ENCODE measurements at places on chromosomes 3 and 15.

GRCh38 chr3:164533275-164533674 lies 545.0 kb downstream of the SI start:
- DNase-seq = no peak

DNA sequence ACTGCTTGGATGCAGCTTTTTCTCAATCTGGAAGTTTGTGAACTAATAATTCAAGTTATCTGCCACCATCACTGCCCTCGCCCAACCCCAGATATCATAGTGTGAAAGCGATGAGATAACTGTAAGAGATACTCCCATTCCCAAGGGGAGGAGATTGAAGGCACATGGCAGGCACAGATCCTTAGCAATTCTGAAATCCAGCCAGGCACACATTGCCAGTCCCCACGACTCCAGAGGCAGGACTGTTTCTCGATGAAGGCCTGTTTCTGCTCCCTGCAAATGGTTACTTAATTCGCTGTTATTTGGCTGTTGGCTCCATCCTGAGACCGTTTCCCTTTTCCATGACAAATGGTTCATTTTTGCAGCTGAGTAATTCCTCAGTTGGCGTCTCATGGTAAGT lies 63.2 kb upstream of the NEDD4 start:
- DNase-seq = no peak

DNA sequence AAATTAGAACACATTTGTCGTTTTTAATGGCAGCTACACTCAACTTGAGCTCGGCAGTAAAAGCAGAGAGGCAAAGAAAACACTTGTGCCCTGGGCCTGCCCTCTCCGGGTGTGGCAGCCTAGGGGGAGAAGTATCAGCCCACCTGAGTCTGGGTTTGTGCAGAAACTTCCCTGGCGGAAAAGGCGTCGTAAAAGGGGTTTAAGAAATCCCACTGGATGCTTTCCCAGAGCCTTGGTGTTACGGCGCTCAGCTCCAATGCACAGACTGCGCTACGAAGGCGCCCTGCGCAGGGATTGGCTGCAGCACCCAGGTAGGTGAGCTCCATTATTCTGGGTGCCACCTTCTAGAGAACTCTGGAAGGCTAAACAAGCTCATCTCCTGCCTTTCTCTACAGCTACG lies 461.5 kb upstream of the NR2F2 start:
- DNase-seq = no peak

DNA sequence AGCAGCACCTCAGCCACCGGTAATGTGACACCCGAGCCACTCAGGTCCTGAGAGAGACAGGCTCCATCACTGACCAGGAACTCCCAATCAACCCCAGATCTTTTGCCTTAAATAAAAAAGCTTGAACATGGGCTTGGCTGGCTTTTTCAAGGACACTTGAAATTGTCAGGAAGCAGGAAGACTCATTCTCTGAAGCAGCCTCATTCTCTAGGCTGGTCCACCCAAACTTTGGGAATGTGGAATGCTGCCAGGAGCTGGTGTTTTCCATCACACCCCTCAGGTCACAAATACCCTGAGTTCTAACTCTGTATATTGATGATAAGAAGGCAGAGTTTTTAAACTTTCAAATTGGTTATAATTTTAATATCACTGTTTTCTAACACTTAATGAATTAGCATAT lies 17.0 kb downstream of the CXCR6 start:
- DNase-seq = no peak

DNA sequence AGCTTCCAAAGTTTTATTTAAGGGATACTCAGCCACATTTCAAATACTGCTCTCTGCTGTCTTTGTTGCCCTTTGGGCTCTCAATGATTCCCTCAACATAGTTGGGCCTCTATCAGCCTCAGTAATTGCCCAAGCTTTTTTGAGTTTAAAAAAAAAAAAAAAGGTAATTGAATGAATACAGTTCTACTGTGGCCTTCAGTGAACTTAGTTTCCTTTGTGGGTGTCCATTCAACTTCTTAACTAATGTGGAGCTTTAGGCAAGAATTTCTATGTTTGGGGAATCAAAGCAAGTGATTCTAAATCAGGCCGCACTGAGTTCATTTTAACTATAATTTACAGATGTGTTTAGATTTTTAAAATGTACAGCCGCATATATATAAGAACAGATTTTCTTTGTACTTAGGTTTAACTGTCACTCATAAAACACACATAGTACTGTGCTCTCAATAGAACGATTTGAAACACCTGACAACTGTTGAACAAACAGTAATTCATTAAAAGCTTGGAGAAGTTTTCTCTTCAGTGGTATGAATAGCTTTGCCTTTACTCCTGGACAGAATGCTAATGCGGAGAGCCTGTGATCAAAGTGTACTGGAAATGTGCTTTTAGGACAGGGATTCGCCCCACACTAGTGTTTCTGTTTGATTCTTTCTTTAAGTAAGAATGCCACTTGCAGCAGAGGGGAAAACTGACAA lies 844.9 kb upstream of the SEMA6D start:
- no peak for DNase-seq

DNA sequence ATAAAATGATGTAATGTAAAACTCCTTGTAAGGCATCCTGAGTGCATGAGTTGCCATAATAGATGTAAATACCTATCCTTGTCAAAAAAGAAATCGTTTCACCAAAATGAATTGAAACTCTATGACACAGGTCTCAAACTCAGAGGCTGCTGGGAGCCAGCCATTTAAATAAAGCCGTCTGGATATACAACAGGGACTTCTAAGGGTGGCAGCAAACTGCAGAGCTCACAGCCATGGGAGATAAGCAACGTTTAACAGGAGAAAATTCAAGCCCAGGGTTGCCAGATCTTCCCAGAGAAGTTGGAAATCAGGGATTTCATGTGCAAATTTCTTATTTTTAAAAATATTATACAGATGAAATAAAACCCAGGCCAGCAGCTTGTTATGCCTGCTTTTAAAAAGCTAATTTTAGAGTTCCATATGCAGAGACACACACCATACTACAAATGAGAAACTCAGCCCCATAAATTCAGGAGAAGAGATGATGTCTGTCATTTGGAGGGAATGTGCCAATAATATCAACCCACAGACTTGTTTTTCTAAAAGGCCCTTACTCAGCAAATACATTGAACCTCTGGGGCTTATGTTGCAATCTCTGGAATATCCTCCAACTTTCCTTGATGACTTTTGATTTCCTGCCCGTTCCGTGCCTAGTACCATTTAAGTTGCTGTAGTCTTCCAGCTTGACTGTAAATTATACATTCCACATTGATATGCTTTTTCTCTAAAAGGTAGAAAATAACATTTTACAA lies 75.6 kb downstream of the AQP9 start:
- DNase-seq = no peak

GRCh38 chr3:126022741-126023359 lies 53.9 kb downstream of the ROPN1B start:
- DNase-seq = no peak

DNA sequence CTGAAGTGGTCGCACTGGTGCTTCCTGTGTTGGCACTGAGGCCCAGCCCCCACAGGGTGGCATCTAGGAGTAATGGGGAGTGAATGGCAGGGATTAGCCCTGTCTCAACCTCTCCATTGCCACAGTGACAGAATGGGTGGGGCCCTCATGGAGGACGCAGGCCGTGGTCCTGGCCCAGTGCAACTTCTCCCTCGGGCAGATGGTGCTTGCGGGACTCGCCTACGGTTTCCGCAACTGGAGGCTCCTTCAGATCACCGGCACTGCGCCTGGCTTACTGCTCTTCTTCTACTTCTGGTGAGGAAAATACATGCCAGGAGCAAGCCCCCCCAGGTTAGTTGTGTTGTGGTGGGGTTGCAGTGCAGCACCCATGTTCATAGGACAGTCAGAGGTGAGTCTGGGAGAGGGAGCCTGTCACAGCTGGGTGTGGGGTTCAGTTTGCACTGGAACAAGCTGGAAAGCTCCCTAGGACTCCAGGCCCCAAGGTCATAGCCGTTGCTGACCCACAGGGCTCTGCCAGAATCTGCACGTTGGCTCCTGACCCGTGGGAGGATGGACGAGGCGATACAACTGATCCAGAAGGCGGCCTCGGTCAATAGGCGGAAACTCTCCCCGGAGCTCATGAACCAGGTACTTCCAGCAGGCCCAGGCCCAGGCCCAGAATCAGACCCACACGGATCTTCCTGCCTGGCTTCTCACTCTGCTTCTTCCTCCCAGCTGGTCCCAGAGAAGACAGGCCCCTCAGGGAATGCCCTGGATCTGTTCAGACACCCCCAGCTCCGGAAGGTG lies 7.0 kb upstream of the SLC22A14 start:
- no peak for DNase-seq

GRCh38 chr3:158958873-158959272 lies 157.0 kb downstream of the MFSD1 start:
- no peak for DNase-seq

DNA sequence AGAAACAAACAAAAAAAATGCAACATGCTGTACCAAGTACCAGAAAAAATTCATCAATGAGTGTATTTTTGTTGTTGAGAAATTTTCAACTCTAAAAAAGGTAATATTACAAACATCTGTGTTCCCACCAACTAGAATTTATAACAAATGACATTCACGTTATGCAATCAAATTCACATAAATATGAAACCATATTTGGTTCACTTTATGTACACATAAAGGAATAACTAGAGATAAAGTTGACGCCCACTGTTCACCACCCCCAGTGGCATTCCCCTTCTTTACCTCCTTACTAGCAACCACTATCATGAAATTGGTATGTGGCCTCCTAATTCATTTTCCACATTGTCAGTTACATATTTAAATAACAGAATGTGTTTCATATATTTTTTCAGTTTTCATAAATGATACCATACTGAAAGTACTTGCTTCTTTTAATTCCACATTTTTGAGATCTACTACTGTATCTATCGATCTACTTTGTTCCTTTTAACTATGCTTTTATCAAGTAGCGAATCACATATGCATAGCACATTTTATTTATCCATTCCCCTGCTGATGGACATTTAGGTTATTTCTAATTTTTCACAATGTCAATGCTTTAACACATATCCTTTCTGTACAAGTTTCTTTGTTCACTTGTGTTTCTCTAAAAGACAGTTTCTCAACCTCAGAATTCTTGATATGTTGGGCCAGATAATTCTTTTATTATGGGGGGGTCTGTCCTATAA lies 34.5 kb downstream of the TBC1D5 start:
- no peak for DNase-seq

- DNase-seq = no peak
Measured at GRCh38 chr3:178389258-178389657, 147.0 kb upstream of the KCNMB2 start.

DNA sequence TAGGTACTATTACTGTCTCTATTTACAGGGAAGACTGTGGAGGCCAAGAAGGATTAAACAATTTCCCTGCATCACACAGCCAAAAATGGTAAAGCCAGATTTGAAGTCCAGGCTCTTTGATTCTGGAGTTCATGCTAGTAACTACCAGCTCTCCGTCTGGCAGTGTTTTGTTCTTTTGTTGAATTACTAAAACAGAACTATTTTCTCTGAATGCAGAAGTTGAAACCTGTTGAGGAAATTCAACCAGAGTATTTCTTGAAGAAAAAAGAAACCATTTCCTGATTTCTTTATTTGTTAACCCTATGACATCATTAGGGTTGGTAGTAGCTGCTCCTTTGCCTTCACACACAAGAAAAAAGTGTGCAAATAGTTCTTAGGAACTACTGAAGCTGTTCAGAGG lies 34.3 kb downstream of the CRTC3 start:
- DNase-seq = no peak

DNA sequence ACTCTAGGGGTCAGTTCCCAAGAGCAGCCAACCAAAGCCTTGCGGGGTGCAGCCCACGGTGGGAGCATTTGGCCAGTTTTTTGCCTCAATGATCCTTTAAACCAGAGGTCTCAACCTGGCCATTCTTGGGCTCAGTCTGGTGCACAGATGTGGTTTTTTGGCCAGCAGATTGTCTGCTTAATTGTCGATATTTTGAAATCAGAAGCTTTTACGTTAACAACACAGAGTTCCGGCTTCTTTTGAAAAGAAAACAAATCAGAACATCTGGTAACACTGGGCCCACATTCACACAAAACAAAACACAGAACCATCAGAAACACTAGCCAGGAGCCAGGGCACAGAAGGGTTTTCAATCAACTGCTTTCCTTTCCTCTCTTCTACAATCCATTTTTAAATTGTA lies 127.7 kb downstream of the XXYLT1 start:
- no peak for DNase-seq

GRCh38 chr3:80384811-80385210 lies 617.0 kb upstream of the ROBO1 start:
- no peak for DNase-seq

DNA sequence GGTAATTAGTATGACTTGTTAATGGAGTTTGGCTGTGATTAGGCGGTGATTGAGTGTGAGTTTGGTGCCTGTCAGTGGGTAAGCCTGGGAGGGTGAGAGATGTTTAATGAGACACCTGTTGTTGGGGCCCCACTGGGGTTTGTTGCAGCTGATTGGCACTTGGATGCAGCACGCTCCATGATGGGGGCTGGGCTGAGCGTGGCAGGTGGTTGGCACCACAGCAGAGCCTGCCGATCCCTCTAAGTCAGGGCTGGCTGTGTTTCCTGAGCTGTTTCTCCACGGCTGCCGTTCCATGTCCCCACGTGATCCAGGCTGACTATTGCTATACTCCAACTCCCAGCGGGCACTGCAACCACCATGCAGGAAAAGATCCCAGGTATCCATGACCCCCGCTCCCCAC lies 93.5 kb upstream of the ARRDC4 start:
- DNase-seq = no peak

DNA sequence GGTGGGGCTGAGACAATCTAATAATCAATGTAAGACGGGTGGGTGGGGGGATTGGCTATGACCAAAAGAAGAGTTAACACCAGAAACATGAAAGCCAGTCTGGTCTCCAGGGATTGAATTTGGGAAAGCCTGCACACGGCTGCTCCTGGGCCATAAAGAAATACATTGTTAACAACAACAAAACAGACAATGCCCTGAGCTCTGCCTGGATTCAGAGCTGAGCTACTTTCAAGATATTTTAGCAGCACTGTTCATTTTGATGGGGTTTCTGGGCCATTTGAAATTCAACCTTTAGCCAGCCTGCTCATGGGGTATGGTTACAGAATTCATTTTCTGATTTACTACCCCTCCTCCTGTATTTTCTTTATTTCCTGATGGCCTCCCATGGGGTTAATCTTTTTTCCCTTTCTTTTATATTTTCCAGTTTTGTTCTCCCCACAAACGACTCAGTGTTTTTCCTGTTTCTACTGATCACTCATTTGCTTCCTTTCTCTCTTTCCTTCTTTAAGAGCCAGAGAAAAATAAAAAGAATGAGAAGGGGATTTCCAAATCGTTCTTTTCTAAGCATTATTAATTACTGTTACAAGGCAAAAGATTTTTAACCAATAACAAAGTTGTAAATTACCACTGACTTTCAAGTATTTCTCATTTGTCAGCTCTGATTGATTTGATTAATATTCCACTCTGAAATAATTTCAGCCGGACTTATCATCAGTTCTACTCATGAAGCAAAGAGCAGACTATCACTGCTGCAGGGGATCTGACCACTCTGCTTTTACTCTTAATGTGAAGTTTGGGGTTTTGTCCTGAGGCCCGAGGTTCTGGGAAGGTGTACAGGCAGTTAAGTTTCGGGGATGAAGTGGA lies 19.6 kb downstream of the NR2F2 start:
- DNase-seq = no peak

GRCh38 chr15:87537295-87537694 lies 719.2 kb downstream of the NTRK3 start:
- DNase-seq = no peak

GRCh38 chr15:64224511-64224910 lies 61.7 kb upstream of the PPIB start:
- DNase-seq = no peak

GRCh38 chr3:79461129-79461792 lies 306.5 kb downstream of the ROBO1 start:
- no peak for DNase-seq
